AG09309 (cell line): ENCODE measurements at places on chromosomes 5 and 9.

DNA sequence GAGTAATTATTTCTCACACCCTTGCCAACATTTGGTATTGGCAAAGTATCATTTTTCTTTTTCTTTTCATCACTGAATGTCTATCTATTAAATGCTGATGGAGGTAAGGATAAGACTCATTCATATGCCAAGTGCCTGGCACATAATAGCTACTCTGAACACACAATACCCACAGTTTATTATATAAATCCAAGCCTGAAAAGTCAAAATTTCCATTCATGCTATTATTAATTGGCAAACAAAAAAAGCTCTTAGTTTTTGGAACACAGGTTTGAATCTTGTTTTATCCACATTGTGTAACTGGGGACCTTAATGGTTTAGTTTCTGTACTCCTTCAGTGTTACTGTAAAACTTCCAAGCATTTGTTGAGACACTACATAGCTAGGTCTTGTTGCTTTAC lies 6.4 kb upstream of the ATOX1 start:
- no peak for DNase-seq

DNA sequence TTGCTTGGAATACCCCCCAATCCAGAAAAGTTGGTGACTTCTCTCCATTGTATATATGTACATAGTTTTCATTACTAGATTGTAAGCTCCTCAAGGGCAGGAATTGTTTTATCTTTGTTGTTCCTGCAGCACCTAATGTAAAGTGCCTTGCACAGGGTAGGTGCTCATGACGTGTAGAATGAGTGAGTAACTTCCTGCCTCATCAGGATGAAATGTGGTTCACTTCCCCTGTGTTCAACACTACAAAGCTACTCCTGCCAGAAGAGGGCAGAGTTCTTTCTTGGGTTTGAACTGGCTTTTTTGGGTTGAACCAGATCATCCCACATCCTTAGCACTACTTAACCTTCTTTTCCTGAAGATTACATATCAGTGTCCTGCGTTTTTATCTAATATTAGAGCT lies 23.9 kb downstream of the GTF3C4 start:
- DNase-seq = no peak

DNA sequence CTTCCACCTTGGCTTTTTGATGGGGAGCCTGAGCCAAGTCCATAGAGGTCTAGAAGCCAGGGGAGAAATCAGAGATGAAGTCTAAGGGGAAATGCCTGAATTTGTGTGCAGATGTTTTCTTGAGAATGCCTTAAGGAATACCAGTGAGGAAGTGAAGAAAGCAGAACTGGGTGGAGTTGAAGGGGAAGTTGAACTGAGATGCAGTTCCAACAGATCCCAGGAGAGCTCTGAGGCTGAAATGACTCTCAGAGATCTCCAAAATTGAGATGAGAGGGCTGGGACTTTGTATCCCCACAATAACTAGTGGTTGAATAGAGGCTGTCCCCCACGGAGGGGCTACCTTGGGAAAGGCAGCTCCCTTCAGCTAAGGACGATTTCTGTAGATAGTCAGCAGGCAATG lies 197.1 kb downstream of the ZNF462 start:
- DNase-seq = no peak

DNA sequence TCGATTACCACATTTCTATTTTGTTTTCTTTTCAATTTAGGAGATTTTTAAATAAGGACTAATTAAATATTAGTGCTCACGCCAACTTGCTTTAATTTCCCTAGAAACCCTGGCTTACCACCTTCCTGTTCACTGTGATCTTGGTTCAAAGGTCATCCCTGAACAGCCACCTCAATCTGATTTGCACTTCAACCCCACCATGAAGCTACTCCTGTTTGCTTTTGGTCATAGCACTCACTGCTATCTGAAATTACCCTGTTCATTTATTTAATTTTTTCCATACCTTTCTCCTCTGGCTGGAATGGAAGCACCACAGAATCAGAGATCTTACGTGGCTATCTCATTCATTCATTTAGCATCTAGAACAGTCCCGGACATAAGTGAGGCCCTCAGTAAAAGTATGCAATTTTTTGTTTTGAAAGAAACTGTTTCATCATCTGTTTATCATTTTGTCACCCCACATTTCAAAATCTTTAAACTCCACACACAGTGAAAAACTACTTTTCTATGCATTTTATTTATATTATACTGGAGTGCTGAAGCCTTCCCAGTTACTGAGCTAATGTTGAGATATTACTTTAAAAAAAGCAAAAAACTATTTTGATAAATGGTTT lies 17.2 kb upstream of the ADAMTSL1 start:
- DNase-seq = no peak

DNA sequence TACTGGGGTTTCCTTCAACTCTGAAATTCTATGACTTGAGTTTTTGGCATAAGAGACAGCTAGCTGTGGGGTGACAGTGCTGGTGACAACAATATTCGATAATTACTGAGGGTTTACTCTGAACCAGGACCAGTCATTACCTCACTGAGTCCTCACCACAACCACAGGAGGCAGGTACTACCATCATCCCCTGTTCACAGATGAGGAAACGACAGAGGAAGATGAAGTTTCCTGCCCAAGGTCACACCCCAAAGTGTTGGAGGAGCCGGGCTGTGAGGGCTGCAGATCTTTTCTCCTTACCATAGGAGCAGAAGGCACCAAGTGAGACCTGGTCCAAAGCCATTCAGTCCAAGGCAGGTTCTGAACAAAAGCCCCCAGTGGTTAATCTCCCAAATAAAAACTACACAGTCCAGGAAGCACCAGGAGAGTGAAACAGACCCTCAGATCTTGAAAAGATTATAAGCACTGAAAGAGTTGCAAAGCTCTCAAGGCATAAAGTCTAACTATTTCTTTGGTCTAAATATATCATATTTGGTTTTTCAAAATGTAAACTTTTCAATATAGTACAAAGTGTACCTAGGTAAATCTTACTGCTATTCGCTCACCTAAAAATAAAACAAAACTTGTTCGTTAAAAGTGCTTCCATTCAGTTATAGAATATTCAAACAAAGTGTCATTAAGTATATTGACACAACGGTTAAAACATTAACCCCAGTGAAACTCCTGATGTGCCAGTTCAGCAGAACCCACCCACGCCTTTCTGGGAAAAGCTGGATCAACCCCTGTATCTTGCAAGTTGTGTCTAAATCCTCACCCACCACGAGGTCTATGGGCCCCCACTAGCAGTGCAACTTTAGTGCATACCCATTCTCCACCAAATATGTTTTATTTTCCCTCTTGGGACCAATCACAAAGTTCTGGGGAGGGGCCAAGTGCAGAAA lies 82.6 kb upstream of the EQTN start:
- no peak for DNase-seq
